ENCODE measurements at places on chromosomes 7 and 10. TPM values are rescaled to one million over a fixed set of nuclear protein-coding genes. Genes with fewer than 3 reads are reported as not detected.

- no peak for DNase-seq
Observed at GRCh38 chr7:76216381-76217082, 14.8 kb downstream of the SRRM3 start.

GRCh38 chr10:11581213-11581612, 30.2 kb downstream of the USP6NL start:
- DNase-seq: no peak

GRCh38 chr10:22823109-22823508, 104.7 kb upstream of the ARMC3 start:
- no peak for DNase-seq

DNA sequence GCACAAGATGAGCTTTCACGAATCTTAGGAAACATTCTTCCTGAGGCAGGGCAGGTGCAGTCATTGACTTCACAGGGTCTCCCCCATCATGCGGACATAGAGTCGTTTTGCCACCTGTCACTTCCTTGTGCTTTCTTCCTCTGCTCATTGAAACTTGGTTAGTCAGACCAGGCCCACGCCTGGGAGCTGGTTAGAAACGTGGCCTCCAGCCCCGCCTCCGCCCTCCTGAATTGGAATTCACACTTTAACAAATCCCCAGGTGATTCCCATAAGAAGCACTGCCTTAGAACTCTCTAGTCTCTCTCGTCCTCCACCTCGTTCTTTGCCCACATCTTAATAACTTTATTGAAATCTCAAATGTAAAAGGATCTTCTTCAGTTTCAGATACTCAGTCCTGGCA, 265.5 kb upstream of the FZD8 start:
- DNase-seq: no peak

DNA sequence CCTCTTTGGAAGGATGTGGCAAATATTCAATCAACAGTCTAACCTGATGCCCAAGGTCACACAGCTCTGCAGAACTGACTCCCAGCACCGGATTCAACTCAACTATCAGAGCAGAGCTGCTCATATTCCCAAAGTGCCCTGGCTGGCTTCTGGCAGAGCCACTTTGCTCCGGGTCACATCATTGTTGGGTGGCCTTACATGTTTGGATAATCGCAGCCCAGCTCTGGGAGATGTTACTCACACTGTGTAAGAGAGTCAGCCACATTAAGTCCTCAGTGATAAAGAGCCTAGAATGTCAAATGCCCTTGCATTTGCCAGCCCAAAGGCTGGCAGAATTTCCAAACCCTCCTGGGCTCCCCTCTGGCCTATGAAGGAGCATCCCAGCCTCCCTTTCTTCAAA, 79.8 kb upstream of the PDE1C start:
- no peak for DNase-seq

DNA sequence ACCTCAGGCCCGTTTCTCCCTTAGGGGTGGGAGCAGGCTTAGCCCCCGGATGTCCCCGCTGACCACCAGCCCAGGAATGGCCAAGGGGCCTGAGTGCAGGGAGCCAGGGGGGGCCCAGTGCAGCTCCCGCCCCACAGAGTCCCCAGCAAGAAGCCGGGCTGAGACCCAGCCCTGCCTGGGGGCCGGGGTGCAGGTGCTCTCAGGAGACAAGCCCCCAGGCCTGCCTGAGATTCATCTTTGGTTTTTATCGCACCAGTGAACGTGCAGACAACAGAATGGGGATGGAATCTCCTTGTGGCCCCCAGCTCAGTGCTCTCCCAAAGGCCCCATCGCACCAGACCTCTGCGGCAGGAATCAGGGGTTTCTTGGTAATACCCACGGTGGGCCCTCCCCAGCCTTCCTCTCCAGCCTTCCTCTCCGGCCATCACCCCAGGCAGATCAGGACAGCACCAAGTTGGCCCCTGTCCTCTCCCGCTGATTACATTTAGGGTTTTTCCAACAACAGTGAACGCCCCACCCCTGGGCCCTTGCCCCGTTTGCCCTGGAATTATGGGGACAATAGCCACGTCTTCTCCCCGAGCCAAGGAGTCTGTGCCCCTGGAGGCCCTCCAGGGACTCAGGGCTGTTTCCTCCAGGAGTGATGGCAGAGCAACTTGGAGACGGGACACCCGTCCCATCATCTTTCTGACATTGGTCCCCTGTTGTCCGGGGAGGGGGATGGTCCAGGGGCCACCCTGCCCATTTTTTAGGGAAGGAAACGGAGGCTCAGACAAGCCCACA, 22.4 kb downstream of the ADAP1 start:
- peak; percentile 39 for DNase-seq

GRCh38 chr7:91264924-91265681, 870 bp downstream of the FZD1 start:
- DNase-seq: peak; percentile 71

Gene CDK14
- 58.6 TPM for total RNA-seq

Gene KCND2
- total RNA-seq: 0.38 TPM

Gene ZC3HAV1
- 43.6 TPM for total RNA-seq

Gene LRRC61
- total RNA-seq: 16.2 TPM

Gene RBM28
- total RNA-seq: 26.9 TPM
